ENCODE measurements at places on chromosomes 3 and 15.

DNA sequence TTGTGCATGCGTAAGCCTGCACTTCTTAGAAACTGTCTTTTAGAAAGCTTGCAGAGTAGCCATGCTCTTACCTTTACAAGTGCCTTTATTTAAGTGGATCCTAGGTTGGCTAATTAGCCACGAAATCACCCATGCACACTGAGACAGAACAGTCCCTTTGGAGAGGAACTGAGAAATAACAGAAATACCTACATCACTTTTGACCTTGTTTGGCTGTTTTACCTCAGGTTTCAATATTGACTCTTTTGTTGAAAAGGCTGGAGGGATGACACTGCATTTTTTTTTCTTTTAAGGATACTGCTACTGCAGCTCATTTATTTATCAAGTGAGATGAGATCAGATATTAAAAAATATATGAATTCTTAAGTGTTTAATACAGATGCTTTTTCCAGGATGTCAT, 155.6 kb upstream of the GOLIM4 start:
- no peak for DNase-seq

DNA sequence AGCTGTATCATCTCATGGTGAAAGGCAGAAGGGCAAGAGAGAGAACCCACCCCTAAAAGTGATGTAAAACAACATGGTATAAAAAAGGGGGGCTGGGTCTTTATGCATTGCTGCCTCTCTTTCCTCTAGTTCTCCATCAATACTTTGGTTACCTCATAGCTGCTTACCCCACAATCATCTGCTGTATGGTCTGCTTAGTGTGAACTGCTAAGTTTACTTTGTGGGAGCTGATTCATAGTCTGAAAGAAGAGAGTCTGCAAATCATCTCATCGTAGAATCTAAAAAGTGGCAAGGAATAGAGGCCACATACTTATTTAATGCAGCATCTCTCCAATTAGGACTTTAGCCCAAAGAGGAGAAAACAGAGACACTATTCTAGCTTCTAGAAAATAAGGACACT, 546.8 kb downstream of the GBE1 start:
- no peak for DNase-seq

DNA sequence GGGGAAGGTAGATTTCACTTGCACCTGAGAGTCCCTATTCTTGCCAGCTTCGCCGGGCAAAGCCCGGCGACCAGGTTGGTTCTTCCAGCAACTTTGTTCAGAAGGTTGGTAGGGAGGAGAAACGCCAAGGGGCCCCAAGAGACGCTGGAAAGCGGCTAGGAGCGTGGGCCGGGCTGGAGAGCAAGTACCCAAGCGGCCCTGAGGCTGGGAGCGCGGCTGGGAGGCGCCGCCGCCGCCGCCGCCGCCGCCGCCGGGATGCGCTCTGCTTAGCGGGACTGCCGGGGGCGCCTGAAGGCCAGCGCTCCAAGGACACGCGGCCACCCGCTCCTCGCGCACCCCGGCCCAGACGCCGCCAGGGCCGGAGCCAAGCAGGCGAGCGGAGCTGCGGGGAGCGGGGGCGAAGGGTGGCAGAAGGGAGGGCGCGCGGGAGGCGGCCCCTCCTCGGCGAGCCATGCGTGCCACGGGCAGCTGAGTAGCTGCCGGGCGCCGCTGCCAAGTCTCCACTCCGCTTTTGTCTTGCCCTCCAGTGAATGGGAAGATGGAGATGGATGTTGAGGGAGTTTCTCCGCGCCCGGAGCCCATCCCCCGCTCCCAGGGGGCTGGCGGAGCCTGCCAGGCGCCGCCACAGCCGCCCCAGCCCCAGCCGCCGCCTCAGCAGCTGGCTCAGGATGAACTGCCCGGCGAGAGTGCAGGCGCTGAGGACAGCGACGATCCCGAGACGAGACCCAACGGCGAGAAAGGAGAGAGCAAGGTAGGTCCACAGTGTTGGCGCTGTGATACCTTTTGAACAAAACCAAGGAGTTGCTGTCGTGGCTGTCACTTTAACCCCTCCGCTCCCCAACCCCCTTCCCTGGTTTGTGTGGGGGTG, 227.4 kb upstream of the AZI2 start:
- no peak for DNase-seq

DNA sequence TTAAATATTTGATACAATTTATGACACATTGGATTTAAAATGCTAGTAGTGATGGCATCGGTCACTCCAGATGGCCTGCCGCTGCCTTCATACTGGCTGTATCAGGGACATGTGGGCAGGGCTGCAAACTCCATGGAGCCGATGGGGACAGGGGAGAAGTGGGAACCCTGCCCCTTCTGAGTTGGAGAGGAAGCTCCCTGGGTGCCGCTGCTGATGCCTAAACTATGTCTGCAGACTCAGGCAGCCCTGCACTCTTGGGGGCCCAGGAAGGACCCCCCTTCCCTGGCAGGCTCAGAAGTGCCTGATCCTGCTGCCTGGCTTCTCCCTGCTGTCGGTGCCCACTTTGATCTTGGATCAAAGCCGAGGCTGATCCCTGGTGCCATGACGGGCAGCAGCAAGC, 1522.1 kb downstream of the OTOL1 start:
- DNase-seq: no peak

DNA sequence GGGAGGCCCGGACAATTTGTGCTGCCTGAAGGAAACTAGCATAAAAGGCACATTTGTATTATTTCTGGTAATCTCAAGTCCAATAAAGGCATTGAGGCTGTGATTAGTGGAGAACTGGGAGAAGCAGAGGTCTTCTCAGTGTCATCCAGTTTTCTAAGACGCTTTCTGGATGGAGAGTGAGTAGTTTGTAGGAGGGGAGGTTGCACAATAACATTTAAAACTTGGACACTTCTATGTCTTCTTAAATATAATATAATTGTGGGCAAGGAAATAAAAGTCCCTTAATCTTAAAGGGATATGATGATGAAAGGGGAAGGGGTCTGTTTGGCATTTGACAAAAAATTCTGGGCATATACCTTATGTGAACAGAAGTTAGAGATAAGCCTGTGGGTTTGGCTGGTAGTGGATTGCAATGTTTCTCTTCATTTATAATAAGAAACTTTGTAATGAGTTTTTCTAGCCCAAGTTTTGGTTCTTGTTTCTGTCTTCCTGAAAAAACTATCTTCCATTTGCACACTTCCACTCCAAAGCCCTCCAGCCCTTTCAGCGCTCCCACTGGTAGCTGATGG, 291.6 kb upstream of the TGFBR2 start:
- no peak for DNase-seq

- no peak for DNase-seq
Measured at GRCh38 chr15:67146234-67146633, 80.8 kb downstream of the SMAD3 start.

GRCh38 chr3:161117646-161118045, 12.5 kb upstream of the B3GALNT1 start:
- no peak for DNase-seq

DNA sequence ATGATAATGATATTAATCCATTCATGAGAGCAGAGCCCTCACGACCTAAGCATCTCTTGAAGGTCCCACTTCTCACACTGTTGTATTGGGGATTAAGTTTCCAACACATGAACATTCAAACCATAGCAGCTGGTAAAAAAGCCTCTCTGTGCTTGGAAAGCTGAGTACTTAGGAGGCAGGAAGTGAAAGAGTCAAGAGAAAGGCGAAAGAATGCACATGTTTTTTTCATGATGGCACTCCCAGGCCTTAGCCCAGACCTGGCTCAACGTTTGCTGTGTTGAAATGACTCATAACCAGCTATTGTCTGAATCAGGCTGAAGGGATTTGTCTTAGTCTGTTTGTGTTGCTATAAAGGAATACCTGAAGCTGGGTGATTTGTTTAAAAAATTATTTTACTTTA, 84.4 kb upstream of the RGMA start:
- DNase-seq: no peak

GRCh38 chr15:71121442-71121841, 6.2 kb downstream of the THSD4 start:
- no peak for DNase-seq

DNA sequence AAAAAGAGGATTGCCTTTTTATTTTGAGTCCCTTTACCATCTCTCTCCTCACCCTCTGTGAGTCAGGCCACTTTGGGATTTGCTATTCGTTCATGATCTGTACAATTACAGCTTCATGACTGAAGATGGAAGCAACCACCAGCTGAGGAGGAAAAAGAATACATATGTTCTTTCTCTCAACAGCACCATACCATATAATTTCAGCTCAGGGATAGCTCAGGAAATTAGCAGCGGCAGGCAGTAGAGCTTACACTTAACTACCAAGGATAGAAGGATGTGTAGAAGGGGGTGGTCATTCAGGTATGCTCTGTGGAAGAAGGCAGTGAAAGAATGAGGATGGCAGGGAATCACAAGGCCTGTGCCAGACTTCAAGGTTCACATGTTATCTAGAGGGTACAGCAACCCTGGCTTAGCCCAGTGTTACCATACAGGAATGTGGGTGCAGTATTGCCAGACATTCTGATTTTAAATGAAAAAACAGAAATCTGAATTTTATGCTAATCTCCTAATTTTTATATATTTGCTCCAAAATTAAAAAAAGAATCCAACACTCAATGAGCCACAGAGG, 17.9 kb downstream of the PLS1 start:
- no peak for DNase-seq

GRCh38 chr3:183697123-183697609, 431 bp upstream of the YEATS2 start:
- no peak for DNase-seq

DNA sequence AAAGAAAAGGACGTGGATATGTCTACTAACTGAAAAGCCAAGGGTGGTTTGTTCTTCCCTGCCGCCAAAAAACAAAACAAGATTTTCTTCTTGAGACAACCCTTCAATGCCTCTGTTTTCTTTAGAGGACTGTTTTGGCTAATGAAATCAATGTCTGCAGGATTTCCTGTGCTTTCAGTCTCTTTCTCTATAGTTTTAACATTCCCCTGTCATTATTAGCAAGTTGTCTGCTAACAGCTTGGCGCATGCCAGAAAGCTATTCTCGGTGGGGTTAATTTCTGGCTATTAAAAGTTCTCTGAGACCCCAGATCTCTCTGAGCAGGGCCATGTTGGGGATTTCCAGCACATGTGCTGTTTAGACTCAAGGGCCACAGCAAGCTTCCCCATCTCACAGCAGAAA, 56.7 kb downstream of the ITPR1 start:
- no peak for DNase-seq

DNA sequence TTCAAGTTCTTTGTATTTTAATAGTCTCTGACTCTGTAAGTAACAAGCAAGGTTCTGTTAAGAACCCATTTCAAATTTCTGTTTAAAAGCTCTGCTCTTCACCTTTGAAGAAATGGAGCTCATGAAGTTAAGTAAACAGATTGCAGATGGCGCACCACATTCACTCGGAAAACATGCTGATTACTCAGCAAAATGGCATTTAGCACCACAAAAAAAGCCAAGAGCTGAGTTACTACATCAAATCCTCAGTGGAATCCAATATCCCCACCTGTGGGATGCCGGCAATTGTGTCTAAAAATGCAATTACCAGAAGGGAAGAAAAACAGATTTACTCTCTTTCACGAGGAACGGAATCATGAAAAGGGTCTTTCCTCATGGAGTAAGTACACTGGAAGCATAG, 758.0 kb downstream of the NTRK3 start:
- no peak for DNase-seq

DNA sequence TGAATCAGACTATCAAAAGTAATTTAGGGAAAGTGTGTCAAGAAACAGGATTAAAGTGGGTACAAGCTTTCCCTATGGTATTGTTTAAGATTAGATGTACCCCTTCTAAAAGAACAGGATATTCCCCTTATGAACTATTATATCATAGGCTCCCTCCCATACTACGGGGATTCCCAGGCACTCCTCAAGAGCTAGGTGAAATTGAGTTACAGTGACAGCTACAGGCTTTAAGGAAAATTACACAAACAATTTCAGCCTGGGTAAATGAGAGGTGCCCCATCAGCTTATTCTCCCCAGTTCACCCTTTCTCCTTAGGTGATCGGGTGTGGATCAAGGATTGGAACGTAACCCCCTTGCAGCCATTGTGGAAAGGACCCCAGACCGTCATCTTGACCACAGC, 240.8 kb upstream of the CNTN6 start:
- DNase-seq: no peak

GRCh38 chr15:35444557-35445204, 101.3 kb downstream of the DPH6 start:
- peak; percentile 12 for DNase-seq

- no peak for DNase-seq
Measured at GRCh38 chr15:73284090-73284716, 84.6 kb downstream of the HCN4 start.

- DNase-seq: no peak
Measured at GRCh38 chr3:43317461-43318316, 31.3 kb downstream of the SNRK start.

DNA sequence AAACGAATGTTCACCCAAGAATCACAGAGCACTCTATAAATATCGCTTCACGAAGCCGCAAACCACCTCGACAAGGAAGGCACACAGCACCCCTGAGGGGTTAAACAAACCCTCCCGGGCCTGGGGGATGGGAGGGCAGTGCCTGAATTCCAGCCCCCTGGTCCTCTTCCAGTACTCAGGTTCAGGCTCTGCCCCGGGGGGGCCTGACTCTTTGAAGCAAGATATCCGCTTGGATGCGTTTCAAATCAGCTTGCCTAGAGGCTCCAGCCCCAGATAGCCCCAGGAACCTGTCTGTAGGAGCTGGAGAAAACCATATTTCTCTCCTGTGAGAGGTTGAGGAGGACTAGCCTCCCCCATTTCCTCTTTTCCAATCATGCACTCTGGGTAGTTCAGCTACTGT, 194.7 kb downstream of the WNT5A start:
- no peak for DNase-seq

DNA sequence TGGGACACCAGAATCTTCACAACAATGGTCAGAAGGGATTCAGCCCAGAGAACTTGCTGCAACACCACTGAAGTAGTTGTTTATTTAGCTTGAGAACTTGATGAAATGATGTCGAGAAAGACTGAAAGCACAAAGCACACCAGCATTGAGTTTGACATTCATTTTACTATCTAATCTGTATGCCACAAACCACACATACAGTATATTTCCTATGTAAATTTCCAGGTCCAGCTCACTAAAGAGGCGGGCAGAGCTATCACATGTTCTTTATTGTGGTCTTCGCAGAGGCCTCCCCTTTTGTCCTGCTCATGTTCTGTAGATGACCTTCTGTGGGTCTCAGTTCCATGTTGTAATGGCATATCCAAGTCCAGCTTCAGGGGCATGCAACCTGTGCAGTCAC, 10.4 kb upstream of the FMN1 start:
- no peak for DNase-seq

- DNase-seq: peak; percentile 38
Measured at GRCh38 chr3:114418107-114418506, 124.3 kb downstream of the TIGIT start.

DNA sequence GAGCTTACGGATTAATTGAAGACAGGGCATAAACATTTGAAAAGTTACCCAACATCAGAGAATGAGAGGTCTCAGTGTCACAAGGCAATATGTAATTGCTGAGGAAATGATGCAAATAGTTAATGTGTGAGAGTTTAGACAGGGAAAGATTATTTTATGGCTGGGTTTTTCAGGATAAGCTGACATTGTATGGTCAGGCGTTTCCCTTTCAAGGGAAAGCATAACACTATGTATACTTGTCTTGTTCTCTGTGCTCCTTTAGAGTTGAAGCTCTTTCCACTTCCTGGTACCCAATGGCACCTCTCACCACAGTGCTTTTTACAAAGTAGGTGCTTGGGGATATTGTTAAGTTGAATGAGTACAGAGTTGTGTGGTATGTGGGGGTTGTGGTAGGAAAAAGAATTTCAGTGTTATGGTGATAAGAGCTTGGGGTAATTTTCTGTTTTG, 19.9 kb downstream of the IQGAP1 start:
- DNase-seq: peak; percentile 69

Data from T-helper 1 cell (primary cell).